ENCODE measurements at places on chromosomes 1 and 21. TPM values are rescaled to one million over a fixed set of nuclear protein-coding genes. Genes with fewer than 3 reads are reported as not detected.

DNA sequence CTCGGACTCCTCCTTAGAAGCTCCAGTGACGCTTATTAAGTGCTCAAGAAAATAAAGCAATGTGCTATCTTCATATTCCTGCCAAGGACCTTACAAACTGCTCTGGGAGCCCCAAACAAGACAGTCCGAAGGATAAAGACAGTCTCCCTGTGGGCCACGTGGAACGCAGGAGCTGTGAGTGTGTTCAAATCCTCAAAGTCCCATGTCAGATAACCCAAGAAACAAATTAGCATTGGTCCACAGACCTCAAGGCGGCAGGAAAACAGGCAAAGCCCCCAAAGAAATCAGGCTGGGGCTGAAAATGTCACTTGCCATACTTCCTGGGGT, 3.0 kb upstream of the NAV1 start:
- no peak for DNase-seq

GRCh38 chr1:226632922-226633351, 84.4 kb downstream of the STUM start:
- no peak for DNase-seq

DNA sequence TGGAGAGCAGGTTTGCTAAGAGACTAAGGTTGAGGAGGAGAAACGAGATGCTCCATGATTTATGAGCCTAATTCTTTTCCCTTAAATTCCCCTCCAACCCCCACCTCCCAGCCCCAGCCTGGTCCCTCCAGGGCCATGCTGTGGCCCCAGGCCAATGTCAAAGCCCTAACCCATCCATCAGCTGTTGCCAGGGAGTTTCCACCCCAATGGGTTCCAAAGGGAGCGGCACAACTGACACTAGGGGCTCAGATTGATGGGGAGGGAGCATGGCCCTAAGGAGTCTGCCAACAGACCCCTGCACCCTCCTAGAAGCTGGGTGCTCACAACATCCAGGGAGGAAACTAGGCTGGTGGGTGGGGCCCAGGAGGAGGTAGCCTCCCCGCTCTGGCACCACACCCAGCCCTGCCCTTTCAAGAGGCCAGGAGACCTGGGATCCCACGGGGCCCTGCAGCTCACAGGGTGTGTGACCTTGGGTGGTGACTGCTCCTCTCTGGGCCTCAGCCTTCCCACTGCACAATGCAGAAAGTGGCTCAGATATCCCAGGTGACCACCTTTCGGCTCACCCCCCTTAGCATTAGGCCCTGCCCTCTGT, 12.9 kb downstream of the AHDC1 start:
- no peak for DNase-seq

ESRRG gene
- total RNA-seq: 5.4 TPM

ADAMTS1 gene
- 74.7 TPM for total RNA-seq

MYBPH gene
- total RNA-seq: not detected

TRIM63 gene
- 6.1 TPM for total RNA-seq

TRIM46 gene
- 0.83 TPM for total RNA-seq

CA6 gene
- not detected for total RNA-seq

MAP10 gene
- 2.7 TPM for total RNA-seq

All from mucosa of gallbladder (tissue), 1 donor.